Brain (organoid and tissue), 16 donors: ENCODE measurements at places on chromosomes 12 and 14.

GRCh38 chr12:55722948-55723347 is 2.8 kb downstream of the RDH5 start:
- no peak for DNase-seq

GRCh38 chr14:65704850-65705249 is 292.3 kb downstream of the FUT8 start:
- no peak for DNase-seq

GRCh38 chr12:92582893-92583292 is 119.9 kb upstream of the PLEKHG7 start:
- DNase-seq = no peak

DNA sequence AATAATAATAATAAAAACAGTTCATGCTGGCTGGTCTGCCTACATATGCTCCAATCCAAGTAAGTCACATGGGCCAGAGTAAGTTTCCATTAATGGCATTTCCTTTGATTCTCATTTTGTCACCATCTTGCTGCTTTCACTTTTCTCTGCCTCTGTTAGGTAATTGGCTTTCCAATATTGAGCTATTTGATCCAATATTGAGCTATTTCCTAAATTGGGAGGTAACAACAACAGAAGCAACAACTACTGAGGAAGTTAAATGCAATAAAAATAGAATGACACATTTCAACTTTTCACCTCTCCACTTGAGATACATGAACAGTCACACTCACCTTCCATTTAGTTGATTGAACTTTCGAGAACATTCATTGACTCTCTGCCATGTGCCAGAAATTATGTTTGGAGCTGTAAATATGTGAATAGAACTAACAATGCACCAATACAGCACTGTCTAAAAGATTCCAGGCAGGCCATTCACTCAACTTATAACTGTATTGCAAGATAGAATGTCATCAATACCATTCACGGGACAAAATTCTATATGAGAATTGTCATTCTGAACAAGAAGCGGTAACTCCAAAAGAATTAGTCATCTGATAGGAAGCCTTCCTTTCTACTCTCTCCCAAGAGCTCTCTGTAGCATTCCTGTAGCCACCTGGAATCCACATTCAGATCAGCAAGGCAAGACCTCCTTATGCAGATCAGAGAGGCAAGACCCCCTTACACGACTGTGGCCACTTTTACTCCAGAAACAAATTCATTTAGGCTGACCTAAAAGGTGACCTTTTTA is 136.4 kb downstream of the PHLDA1 start:
- DNase-seq = no peak

DNA sequence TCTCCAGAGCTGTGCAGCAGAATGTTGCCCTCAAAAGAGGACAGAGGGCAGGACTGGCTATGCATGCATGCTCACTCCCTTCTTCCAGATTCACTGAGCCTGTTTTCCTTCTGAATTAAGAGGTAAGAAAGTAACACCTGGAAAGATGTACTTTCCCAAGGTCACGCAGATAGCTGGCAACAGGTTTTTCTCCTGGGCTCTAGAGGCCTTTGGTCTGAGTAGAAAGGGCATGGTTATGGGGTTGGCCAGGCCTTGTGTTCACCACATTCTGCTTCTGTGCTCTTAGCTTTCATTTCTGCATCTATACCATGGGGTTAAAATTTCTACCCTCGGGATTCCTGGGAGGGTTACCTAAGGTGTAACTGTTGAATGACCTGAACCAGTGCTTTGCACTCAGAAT is 57.5 kb downstream of the RASSF3 start:
- no peak for DNase-seq

- DNase-seq = no peak
These were observed 151.0 kb upstream of the SRRM4 start for GRCh38 chr12:118830296-118830695.

DNA sequence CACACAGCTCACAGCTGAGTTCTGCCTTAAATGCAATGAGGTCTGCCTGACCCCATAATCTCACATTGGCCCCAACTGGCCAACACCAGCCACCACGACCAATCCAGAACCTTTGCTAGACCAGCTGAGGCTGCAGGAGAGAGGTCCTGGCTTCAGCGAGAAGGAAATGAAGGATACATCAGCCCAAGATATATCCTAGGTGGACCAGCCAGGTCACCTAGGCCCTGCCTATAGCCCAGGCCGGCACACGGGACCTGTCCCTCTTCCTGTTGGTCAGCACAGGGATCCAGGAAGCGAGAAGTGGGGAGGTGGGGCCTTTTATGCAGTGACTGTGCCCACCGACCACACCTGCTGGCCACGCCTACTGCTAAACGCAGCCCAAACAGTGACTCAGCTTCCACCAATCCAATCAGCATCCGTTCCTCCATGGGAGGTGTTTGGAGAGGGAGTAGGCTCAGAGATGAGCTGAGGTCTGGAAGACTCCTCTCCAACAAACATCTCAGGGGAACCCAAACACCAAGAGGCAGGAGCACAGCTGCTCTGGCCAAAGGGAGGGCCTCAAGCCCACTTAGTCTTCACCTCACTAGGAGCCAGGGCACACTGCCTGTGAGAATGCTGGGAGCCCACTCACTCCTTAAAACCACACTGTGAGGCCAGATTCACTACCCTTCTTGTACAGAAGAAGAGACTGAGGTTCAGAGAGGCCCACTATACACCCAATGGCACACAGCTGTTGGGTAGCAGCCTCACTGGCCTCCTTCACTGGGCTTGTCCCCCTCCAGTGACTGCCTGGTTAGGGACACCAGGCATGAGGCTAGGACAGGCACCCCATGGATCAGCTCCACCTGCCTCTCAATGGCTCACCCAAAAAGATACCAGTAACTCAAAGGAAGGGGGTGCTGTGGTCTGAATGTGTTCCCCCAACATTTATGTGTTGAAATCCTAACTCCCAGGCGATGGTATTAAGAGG is 51.3 kb upstream of the PPP2R5C start:
- no peak for DNase-seq

DNA sequence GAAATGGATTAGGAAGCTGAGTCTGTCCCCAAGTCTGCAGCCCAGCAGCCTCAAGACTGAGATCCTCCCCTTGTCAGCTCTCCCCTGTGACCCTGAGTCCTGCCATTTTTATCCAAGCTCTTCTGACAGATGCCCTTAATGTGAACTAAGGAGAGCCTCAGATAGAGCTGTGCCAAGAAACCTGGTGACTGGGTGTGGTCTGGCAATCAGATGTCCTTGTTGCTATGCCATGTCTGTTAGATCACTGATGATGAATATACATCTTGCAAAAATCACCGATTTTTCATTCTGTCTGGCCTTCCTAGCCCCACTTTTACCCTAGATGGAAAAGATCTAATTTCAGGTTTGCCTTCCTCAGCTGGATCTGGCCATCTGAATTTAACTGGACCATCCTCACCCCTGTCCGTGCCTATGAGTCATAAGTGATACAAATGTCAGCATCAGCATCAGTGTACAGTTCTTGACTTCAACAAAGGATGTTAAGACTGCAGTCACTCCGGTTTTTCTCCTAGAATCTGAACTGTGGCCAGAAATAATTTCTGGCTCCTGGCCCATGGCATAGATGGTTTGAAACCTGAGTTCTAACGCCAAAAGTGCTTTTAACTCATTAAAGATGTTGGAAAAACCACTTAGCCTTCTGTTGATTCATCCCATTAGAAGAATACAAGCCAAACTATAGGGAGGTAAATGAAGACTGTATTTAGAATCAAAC is 61.2 kb upstream of the GRIP1 start:
- DNase-seq = peak; percentile 80

GRCh38 chr12:132143336-132144071 is 615 bp downstream of the DDX51 start:
- no peak for DNase-seq

DNA sequence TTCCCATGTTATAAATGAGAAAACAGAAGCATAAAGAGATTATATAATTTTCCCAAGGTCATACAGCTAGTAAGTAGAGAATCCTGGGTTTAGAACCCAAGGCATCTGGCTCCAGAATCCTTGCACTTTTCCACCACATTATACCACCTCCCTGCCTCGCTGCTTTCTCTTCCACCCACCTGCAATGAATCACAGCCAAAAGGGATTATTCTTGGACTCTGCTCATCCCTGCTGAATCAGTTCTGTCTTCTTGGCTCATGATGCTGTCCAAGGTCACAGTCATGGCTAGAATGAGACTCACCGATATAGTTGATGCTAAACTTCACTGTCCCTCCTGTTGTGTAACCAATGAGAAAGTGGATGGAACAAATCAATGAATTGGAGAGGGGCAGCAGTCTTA is 356.6 kb downstream of the FUT8 start:
- no peak for DNase-seq

DNA sequence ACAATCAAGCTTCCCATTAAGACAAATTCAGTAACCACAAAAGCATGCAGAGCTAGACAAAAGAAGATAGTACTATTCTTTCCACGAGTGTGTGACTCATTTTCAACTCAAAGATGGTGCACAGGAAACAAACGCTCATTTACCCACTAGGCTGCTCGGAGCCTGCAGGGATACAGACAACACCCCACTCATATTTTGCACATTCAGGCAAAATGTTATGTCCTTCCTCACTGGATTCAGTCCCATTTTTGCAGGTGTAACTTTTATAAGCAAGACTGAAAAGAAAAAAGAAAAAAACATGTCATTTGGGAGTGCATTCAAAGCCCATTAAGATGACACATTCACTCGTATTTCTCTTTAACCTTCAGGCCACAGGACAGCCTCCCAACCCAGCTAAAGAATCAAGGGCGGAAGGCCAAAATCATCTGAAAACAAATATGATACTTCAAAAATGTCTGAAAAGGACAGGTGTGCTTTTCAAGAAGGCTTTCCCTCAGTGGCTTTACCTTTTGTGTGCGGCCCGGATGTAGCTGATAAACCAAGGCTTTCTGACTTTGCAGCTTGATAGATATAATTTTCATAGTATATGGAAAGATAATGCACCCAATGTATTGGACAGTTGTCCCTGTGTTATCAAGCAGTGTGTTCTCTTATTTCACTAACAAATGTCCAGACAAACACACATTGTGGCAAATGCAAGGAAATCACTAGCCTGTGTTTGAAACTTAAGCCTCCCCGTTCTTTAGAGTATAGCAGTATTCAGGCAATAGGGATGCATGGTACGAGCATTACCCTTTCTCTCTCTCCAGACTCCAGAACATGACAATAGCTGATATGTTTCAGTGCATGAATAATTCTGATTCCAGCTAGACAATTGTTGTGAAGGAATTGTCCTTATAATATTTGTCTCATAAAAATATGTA is 147.8 kb upstream of the KRR1 start:
- DNase-seq = no peak

DNA sequence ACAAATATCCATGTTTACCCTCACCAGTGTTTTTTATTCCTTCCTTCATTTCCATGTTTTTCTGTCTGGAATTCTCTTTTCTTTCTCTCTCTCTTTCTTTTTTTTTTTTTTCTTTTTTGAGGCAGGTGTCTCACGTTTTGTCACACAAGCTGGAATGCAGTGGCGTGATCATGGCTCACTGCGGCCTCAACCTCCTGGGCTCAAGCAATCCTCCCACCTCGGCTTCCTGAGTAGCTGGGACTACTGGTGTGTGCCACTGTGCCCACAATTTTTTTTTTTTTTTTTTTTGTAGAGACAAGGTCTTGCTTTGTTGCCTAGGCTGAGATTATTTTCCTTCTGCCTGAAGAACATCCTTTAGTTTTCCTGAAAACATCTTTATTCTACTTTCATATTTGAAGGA is 15.0 kb upstream of the AMIGO2 start:
- DNase-seq = no peak

DNA sequence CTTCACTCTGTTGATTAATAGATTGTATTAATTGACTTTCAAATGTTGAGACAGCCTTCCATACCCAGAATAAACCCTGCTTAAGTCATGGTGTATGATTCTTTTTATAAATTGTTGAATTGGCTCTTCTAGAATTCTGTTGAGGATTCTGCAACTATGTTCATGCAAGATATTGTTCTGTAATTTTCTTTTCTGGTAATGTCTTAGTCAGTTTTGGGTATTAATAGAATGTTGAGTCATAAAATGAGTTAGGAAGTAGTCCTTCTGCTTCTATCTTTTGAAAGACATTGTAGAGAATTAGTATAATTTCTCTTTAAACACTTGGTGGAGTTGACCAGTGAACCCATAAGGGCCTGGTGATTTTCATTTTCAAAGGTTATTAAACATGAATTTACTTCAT is 958.9 kb downstream of the LRFN5 start:
- DNase-seq = no peak

DNA sequence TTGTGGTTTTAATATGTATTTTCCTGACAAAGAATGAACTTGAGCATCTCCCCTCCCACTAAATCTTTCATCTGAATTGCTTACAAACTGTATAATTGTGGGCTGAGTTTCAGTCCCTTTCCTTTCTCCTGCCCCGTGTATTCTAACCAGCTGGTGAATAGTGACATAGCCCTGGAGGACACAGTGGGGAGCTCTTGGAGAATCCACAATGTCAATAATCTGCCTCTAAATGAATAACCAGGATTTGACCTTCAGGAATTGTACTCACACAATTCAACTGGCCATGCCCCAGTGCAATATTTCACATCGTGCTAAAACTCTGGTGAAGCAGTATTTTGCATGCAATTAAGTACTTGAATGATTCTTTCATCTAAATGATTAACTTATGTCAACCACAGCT is 177.2 kb downstream of the C12orf42 start:
- DNase-seq = peak; percentile 21

- no peak for DNase-seq
These were observed 319.6 kb upstream of the DCN start for GRCh38 chr12:91502208-91502607.

DNA sequence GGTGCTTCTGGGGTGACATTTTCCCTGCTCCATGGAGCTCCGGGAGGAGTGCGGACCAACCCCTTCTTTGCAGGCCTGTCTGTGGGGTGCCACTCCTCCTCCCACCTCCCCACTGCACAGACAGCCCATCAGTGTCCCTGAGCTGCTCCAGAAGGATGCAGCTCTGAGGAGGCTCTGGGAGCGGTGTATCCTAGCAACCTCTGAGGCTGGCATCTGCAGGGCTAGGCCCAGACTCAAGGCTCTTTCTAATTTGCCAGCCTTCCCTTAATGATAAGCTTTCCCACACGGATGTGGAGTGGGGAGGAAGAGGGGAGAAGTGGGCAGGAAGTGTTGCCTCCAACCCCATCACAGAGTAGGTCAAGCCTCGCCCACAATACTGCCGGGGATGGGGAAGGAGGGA is 59.7 kb downstream of the CALM1 start:
- peak; percentile 88 for DNase-seq

DNA sequence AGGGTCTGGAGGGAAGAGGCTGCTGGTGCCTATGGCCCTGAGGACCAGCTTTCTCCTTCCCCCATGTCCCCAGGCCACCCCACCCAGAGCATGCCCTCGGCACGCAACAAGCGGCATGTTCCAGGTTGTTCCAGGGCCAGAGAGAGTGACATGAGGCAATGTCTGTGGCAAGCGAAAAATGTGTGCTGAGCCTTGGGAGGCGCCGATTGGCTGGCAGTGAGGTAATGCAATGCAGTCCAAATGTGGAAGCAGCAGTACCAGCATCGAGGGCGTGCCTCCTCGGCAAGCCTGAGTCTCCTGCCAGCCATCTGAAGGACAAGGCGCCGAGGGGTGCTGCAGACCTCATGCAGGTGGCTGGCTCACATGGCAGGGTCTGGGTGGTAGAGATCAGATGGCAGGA is 423.8 kb downstream of the NRXN3 start:
- no peak for DNase-seq

GRCh38 chr14:59057551-59057950 is 130.9 kb upstream of the DAAM1 start:
- DNase-seq = no peak

GRCh38 chr12:6786416-6787094 is 2.8 kb upstream of the CD4 start:
- no peak for DNase-seq

- DNase-seq = no peak
These were observed 575.9 kb upstream of the MDGA2 start for GRCh38 chr14:48251290-48251689.
